Kidney epithelial cell (primary cell): ENCODE measurements at places on chromosomes 4 and X. TPM values are rescaled to one million over a fixed set of nuclear protein-coding genes. Genes with fewer than 3 reads are reported as not detected.

DNA sequence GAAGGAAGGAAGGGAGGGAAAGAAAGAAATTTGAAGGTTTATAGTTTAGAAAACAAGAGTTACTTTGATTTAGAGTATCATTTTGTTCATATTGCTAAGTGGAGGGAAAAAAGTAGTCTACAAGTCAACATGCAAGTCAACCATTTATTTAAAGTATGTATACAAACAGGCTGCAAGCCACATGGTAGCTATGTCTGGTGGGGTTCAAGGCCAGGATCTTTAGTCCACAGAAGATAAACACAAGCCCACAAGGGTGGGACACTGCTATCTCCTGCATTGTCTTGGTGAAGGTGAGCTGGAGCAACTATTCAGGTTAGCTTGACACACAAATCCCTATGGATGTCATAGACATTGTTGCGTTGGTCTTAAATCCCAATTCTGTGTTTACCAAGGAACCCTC lies 71.4 kb downstream of the ABCG2 start:
- DNase-seq = no peak

- DNase-seq = peak; percentile 12
These were observed 31.1 kb upstream of the TBC1D14 start for GRCh38 chr4:6878451-6879059.

STPG2 gene
- total RNA-seq = 0.07 TPM in 1 of 2 replicates, not detected in the other

GAK gene
- 105 and 131 TPM in 2 replicates for total RNA-seq

DNA sequence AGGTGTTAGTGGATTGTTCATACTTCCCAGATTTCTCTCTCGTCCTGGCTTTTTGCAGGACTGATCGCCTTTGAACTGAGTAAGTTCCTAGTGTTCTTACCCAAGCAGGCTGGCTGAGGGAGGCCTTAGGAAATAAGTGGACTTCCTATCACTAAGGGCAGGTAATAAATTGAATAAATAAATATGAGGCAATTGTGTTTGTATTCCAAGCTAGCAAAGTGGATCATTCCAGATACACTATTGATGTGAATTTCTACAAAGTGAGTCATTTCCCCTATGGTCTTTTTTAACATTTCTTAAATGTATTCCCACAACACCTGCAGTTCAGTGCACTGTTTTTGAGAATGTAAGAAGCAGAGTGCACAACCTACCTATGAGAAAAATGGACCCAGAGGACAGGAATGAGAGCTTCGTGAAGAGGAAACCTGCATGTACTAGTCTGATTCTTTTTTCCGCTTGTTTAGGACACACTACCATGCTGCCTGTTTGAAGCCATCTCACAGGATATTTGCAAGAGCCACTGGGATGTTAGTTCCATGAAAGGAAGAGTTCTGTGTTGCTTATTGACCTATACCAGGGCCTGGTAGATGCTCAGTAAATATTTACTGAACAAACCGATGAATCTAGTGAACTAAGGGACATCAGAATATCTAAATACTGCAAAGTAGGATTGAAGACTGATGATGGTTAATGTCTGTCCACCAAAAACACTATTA lies 29.0 kb upstream of the SMAD1 start:
- DNase-seq = no peak

DNA sequence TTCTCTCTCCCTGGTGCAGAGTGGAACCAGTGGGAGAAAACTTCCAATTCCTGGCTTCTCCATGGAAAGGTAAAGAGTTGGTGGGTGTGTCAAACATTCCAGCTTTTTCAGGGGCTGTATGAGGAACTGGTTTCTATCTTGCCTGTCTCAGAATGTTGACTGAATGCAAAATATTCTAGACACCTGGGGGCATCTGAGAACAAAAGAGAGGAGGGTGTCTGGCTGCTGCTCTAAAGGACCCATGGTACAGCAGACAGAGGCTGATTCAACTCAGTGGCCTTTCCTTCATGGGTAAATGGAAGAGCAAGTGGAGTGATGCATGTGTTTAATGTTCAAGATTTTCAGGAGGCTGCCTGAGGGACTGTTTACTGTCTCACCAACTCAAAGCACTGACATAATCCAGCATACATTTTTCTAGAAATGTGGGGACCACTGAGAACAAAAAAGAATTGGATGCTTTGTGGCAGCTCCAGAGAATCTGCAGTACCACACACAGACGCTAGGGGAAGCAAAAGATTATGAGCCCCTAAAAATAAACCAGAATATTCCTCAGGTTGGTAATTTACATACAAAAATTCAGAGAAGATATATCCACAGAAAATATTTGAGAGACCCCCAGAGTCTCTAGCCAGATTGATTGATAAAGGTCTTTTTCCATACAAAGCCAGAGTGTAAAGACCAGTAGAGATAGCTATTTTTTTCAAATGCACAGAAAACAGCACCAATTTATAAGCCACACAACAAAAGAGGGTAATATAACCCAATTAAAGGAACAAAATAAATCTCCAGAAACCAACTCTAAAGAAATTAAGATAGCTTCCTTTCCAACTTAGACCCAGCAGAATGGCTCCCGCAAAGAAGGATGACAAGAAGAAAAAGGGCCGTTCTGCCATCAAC lies 48.0 kb upstream of the STARD8 start:
- no peak for DNase-seq

HSFX3 gene
- total RNA-seq = not detected in 2 replicates

ERVMER34-1 gene
- 3.5 and 4.0 TPM in 2 replicates for total RNA-seq

BRS3 gene
- not detected in 2 replicates for total RNA-seq

DNA sequence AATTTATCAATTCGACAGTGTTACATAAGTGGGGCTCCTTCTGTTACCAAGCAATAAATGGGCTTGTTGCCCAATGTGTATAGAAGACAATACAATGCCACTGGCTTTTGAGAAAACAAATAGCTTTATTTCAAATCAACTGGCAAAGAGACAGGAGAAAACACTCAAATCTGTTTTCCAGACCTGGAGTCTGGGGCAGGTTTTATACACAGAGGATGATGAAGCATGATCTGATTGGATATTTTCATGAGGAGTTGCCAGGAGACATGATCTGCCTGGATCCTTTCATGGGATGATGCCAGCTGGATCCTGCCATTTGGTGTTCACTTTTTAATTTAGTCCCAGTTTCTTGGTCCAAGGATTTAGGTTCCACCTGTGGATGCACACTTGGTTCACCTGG lies 287.9 kb downstream of the CXXC4 start:
- DNase-seq = no peak

RAB39B gene
- 5.4 and 6.6 TPM in 2 replicates for total RNA-seq

DNA sequence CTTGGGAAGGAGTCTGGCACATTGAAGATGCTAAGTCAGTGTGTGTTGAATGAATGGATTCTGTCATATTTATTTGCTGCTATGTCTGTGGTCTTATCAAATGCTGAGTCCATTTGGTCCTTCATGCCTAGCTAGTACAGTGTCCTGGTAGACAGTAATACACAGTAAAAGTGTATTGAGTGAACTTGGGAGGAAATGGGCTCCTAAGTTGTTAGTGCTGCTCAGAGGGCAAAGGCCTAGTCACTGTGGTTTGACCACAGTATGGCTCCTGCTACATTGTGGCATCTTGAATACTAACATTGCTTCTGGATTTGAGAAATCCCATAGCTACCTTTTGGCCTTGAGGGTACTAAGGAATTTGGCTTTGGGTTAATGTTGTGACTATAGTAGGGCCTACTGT lies 33.9 kb downstream of the MTM1 start:
- no peak for DNase-seq

DNA sequence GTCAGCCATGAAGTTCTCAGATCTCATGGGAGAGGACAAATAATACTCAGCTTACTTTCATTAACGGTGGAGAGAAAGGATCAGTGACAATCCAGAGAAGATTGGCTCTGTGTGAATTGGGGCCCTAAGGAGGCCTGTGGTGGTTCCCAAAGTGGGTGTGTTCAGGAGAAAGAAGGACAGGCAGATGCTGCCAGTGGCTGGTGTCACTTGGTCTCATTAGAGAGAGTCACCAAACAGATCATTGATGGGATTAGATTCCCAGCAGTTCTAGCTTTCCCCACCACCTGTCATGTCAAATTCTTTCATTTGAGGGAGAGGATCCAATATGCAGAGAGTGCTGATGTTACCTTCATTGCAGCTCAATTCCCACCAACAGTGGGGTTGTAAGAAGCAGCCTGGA lies 8.0 kb downstream of the SMPX start:
- DNase-seq = no peak
